ENCODE measurements at places on chromosomes 7 and 10.

- no peak for DNase-seq
Observed at GRCh38 chr10:83425306-83425705, 714.0 kb upstream of the GHITM start.

DNA sequence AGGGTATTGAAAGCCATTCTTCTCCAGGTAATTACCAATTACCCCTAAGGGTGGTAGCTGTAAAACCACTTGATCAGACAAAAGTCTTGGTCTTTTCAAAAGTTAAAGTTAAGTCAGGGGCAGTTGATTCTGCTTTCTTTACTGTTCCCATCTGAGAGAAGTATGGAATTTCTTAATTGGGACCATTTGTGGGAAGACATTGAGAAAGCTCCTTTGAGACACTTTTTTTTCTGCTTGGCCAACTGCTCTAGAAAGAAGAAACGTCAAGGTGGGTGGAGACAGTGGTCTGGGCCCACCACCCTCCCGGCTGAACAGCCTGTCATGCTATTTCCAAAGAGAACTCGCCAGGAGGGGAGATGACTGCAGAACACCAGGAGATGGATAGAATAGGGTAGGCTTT, 45.3 kb downstream of the WNT2 start:
- no peak for DNase-seq

DNA sequence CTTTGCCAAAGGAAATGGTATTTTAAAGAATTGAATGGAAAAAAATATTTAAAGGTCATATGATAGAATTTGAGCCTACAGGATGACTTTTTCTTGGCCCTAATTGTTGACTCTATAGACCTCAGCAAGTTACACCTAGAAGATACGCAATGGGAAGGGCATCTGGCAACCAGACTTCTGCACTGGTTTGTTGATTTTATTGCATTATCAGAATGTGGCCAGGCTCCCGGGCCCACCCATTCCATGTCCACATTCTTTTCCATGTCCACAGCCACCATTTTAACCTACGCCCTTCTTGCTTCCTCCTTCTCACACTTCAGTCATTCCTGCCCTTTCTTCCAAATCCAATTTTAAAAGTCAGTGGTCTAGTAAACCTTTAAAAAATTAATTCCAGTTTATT, 738.4 kb downstream of the SUGCT start:
- DNase-seq = no peak

DNA sequence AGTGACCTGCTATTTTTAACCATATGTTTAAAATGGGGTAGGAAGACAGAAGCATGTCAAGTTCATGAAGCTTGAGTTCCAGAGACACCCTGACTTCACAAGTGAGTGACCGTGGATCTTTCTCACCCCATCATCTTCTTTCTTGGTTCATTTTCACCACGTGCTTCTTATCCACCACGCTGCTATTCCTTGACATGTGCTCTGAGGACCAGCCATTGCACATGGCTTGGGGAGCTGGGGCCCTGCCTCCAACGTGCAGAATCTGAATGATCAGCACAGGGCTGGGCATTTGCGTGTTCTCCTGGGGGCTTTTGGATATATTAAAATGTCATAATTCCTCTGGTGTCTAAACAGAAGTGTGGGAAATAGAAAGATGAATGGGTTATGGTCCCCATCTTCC, 25.0 kb upstream of the GTPBP4 start:
- DNase-seq = no peak

GRCh38 chr7:69467826-69468225, 130.4 kb upstream of the AUTS2 start:
- no peak for DNase-seq

GRCh38 chr10:3764626-3765112, 20.3 kb downstream of the KLF6 start:
- DNase-seq = no peak

- DNase-seq = no peak
Observed at GRCh38 chr10:61847640-61848039, 53.9 kb upstream of the ARID5B start.

- DNase-seq = no peak
Observed at GRCh38 chr7:86768394-86768793, 124.7 kb downstream of the GRM3 start.

- no peak for DNase-seq
Observed at GRCh38 chr7:155341463-155341983, 43.8 kb downstream of the INSIG1 start.

- no peak for DNase-seq
Observed at GRCh38 chr10:110268971-110269370, 35.7 kb downstream of the SMNDC1 start.

DNA sequence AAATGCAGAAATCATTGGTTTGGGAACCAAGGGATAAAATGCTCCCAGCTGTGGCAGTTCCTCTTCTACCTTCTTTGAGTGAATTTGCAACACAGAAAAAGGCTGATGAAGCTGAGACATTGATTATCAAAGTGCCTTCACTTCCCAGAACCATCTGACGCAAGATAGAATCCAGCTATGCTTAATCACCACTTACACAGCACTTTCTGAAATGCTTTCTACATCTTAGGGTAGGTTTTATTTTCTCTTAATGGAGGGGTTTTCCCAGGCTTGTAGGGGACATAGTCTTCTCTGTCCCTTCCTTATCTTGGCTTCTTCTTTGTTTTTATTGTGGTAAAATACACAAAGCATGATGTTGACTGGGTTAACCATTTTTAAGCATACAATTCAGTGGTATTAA, 332.6 kb upstream of the ZNF32 start:
- no peak for DNase-seq

DNA sequence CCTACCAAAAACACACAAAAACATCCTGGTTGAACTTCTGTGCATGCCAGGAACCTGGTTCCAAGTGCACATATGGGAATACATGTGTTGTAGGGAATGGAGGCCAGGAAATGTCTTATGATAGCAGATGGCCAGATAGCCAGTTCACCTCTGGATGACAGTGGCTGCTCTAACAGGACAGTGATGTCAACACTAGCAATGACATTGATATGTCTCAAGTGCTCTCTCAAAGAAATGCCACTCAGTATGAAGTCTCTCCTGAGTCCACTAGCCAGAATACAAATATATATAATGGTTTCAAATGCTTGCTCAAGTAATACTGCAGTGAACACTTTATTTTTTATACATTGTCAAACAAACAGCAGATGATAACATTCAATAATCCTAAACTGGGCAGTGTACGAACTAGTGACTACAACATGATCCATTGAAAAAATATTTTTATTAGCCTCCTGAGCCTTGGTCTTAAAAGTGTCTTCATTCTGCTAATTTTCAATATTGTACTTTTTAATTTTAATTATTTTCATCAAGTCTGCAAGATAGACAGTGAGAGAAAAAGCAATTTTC, 26.0 kb upstream of the PCDH15 start:
- DNase-seq = no peak

DNA sequence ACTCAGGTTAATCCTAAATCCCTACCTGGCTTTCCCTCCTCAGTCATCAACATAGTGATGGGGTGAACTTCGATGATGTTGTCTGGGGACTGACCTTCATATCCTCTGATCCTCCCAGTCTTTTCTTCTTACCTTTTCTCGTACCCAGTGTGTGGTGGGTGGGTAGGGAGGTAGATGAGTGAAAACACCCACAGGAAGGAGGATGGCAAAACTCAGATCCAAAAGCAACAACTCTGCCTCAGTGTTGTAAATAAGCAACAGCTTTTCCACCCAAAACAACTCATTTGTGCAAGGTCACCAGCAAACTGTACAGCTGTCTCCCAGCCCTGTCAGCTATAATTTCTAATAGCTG, 38.6 kb downstream of the VOPP1 start:
- DNase-seq = no peak

GRCh38 chr7:146359176-146359575, 242.6 kb downstream of the CNTNAP2 start:
- DNase-seq = no peak

DNA sequence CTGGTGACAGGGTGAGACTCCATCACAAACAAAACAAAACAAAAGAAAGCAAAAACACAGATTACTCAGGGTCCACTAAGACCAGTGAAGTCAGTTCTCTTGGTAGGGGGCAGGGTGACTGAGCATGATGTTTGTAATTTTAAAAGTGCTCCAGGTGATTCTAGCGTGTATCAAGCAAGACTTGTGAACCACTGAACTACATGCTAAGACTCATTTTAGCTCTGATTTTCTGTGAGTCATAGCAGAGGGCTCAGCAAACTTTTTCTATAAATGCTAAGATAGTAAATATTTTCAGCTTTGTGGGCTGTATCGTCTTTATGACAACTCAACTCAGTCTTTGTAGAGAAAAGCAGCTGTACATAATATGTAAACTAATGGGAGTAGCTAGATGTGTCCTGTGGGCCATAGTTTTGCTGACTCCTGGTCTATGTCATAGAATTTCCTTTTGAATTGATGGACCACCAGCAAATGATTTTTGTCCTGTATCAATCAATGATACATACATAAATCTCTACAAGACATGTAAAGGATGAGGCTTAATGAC, 141.3 kb downstream of the CFTR start:
- DNase-seq = no peak

DNA sequence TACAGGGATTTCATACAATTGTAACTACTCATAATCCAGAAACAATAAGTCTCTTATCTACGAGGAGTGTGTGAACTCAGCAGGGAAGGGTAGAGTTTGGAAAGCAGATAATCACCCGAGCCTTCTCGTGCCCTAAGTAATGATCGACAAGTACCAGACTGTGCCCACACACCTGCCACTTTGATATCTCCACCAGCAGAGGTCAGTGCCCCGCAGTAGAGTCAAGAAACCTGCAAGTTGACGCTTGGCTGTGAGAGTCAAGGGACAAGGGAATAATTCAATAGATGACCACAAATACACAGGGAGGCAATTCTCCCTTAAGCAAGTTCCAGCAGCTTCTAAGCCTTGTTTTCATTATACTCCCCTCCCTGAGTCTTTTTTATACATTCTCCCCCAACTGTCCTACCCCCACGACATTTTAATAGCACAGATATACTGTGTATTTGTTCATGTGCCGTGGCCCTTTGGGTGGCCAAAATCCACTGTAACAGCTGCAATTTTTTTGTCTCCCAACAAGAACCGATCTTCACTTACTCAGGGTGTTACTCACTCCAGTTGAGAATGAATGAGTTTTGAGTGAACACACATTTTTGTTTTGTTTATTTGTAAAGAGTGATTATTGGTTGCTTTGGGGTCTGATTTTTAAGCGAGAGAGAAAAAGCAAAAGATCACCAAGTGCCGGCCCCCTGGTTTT, 106.9 kb upstream of the RHEB start:
- DNase-seq = peak; percentile 22

- no peak for DNase-seq
Observed at GRCh38 chr7:75737856-75738603, 711 bp downstream of the HIP1 start.

DNA sequence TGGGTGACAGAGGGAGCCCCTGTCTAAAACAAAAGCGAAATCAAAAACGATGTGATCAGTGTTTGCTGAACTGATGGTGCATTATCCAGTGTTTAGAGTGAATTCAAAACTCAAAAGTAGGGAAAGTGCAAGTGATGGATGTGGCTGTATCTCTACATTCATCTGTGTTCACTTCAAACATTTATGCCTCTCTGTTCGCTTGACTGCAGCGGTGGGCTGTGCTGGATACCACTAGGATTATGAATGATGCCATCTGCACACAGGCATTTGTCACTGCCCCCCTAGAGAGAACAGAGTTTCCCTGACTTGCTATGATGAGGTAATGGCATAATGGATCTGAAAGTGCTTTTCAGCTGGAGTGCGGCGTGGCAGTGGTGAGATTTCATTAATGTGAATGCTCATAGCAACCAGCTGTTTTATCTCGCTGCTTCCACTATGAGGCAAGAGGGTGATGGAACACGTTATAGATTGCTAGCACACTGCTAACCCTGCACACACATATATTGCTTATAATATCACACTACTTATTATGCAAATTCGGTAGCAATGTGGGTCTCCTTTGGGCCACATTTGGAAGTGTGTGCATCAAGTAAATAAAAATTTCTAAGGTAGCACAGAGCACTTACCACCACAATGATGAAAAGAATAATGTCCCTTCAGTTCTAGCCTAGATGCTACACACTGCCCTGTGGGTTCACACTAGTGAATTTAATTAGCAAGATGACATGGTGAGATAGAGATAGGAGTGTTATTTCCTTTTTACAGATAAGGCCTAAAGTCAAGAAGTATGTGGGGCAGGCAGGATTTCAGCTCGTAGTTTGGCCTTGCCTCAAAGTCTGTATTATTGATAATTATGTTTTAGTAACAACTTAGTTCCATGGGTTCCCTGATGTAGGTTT, 164.7 kb downstream of the CAMK1D start:
- no peak for DNase-seq

- no peak for DNase-seq
Observed at GRCh38 chr10:119737039-119737663, 11.3 kb downstream of the INPP5F start.

- DNase-seq = no peak
Observed at GRCh38 chr7:150869467-150869866, 17.1 kb downstream of the AOC1 start.

DNA sequence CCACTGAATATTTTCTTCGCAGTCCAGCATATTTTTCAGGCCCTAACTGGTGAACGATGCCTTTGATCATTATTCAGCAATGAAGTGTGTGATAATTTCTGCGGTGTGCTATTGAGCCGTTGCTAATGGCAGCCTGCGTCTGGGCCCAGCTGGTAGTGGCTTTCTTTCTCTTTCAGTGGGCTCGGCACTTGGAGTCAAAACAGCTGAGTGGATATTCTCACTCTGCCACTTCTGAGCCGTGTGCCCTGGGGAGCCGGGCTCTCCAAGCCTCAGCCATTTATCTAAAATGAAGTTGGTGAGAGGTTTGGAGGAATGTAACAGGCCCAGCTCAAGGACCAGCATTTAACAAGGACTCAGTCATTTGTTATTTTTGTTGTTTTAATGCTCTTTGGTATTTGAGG, 87.5 kb upstream of the IFRD1 start:
- no peak for DNase-seq

GRCh38 chr10:129045599-129045998, 421.4 kb upstream of the MGMT start:
- DNase-seq = no peak

DNA sequence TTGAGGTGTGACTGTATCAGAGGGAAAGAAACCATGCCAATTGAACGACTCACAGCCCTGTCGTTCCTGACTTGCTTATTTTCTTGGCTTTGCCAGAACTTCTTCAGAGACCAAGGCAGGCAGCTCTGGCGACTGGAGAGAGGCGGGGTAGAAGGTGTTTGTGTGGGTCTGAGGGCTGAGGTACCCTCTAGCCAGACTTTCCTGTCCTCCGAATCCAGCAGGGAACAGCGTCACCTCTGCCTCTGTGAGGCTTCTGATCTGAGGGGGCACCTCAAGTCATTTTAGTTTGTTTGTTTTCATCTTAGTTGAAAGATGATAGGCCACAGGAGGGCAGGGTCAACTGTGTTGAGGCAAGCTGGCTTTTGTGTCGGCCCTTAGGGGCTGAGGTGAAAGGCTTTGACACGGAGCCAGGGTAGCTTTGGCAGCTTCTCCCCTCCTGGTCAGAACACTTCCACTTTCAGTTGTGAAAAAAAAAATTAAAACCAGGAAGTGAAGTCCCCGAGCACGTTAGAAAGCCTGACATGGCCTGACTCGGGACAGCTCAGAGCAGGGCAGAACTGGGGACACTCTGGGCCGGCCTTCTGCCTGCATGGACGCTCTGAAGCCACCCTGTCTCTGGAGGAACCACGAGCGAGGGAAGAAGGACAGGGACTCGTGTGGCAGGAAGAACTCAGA, 1.9 kb downstream of the ACSL5 start:
- peak; percentile 56 for DNase-seq

- DNase-seq = peak; percentile 3
Observed at GRCh38 chr10:31134311-31134952, 102.8 kb upstream of the ZNF438 start.
